Activated CD4-positive, alpha-beta T cell treated with anti-CD3 and anti-CD28 coated beads for 36 hours (primary cell): ENCODE measurements at places on chromosomes 6 and 20.

- no peak for DNase-seq
Measured at GRCh38 chr20:24879875-24880274, 69.2 kb upstream of the CST7 start.

DNA sequence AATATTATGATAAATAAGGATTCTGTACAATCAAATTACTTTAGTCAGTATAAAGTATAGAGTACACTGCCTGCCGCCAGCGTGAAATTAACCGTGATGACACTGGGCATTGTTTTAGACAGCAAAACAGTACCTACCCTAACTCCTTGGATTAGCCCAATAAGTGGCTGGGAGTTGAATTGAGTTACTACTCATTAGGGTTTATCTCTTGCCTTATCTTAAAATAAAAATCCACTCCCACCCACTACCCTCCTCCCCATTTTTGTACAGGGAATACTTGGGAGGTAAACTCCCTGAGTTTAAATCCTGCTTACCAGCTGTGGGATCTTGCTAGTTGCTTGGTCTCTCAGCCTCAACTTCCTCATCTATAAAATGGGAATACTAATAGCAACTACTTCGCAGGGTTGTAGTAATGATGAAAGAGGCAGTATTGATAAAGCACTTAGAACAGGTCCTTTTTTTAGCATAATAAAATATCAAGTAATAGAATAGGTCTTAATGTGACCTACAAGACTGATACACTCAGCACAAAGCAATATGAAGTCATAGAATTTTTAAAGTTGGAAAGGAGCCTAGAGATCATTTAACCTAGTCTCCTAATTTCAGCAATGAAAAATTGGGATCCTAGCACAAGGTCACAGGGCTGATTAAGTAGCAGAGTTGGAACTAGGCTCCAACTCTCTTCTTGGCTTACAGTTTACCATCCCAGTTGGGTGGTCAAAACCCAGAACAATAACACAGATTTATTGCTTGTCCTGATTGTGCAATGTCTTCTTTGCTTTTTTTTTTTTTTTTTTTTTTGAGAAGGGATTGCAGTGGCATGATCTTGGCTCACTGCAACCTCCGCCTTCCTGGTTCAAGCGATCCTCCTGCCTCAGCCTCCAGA, 23.8 kb downstream of the PHACTR2 start:
- DNase-seq, result no peak

DNA sequence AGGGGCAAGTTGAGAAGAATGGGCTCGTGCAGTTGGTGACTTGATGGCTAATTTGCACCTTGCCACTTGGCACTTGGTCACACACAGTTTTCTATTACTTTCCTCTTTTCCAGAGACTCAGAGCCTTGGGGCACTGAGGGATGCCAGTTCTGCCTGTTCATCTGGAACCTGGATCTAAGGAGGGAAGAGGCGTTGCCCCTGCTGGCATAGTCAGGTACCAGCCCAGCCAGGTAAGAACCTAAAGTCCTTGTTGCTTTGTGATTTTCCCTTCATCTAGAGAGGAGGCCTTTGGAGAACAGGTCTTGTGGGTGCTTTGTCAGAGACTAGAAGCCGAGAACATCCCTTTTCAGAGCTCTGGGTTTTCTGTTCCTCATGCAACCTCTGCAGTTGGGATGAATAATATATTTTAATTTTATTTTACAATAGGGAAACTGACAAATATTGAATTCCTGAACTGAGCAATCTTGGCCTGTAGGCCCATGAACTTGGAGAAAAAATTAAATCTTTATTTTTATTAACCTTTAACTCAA, 11.4 kb downstream of the SYTL3 start:
- DNase-seq, result no peak

GRCh38 chr6:39295611-39296011, 18.6 kb downstream of the KCNK17 start:
- DNase-seq, result no peak

GRCh38 chr20:44133424-44133823, 53.6 kb downstream of the JPH2 start:
- peak; percentile 18 for DNase-seq

DNA sequence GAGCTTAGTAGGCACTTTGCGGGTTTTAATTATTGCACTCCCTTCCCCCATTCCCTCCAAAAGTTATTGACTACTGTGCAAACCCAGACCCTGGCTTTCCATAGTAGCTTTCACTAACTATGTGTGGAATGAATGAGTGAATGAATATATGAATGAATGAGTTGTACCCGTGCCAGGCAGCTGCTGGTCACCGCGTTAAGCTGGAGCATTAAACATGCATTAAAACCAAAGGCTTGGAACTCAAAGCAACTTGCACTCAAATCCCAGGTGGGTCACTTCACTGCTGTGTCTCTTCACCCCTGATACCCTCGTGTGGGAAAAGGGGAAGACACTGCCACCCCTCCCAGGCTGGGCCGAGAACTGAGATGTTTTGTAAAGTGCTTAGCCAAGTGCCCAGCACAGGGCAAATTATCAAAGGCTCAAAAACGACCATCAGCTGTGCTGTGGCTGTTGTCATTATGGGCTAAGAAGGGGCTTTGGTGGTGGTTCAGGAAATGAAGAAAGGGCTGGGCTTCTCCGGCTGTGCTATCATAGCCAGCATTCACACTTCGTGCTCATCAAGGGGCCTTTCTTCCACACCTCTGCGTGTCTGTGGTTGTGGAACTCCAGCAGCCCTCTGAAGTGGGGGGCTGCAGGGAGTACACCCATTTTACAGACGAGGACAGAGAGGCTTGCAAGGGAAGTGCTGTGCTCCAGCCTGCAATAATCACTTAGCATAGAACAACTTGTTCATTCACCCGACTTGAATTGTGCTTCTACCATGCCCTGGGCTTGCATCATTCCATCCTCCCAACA, 60.2 kb upstream of the STX16 start:
- no peak for DNase-seq

- DNase-seq, result no peak
Measured at GRCh38 chr6:139643986-139644385, 269.5 kb upstream of the CITED2 start.

DNA sequence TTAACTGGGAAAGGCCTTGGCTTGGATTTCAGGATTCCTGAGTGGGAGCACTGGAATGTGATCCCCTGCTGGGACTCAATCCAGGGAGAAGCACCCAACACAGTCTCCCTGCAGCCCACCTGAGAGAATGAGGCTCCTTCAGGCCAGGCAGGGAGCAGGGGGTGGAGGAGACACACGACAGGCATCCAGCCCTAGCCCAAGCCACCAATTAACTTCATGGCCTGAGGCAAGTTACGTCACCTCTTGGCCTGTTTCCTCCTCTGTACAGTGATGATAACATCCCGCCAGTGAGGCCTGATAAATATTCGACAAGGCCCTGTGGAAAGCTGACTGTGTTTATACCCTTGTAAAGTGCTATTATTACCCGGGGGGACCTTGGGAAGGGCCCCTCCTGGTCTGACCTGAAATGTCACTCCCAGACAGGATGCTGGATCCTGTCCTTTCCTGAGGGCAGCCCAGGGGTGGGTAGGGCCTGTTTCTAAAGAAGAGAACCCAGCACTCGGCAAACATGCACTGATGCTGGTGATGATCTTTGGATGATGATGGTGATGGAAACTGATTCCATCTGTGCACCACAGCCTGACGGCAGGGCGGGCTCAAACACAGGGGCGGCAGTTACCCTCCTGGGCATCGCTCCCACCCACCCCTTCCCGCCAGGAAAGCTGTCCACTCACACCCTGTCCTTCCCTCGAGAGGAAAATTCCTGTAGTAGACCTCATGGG, 12.4 kb downstream of the FRS3 start:
- DNase-seq, result no peak
